ENCODE measurements at places on chromosomes 7 and 10. TPM values are rescaled to one million over a fixed set of nuclear protein-coding genes. Genes with fewer than 3 reads are reported as not detected.

DNA sequence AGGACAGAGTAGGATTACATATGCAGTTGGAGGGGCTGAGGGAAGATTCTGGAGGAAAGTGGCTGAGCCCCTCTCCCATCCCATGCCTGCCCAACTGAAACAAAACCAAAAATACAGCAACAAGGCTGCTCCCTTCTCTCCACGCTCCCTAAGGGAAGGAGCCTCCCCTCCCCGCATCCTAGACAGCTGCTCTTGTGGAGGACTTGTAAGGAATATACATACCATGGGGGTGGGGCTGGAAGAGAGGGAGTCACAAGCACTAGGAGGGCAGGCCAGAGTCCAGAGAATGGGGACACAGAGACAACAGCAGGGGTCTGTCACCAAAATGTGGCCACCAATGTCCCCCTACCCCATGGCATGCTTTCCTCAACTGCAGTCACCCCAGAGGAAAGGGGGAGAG, 13.2 kb downstream of the LDB1 start:
- DNase-seq, result no peak

GRCh38 chr7:133649593-133649992, 396.7 kb downstream of the EXOC4 start:
- no peak for DNase-seq

PDLIM1 gene
- total RNA-seq, result 137 TPM

DNA sequence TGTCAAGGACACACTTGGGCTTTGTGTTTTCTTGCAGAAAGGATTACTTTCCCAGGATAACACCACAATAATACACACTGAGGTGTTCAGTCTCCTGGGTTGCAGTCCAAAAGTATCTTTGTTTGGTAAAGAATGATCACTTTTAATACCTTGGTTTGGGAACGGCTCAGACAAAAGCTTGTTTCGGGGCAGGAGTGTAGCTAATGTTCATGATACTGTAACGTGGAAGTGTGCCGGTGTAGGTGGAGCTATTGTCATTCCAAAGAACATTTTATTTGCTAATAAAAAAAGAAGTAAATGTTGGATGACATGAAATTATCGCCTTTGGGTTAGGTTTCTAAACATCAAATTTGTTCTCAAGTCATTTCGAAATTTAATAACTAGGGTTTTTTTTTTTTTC, 1.2 kb downstream of the EIF4H start:
- DNase-seq, result no peak

GRCh38 chr10:117546581-117547015, 4.1 kb downstream of the EMX2 start:
- DNase-seq, result no peak

SOSTDC1 gene
- not detected for total RNA-seq

DNA sequence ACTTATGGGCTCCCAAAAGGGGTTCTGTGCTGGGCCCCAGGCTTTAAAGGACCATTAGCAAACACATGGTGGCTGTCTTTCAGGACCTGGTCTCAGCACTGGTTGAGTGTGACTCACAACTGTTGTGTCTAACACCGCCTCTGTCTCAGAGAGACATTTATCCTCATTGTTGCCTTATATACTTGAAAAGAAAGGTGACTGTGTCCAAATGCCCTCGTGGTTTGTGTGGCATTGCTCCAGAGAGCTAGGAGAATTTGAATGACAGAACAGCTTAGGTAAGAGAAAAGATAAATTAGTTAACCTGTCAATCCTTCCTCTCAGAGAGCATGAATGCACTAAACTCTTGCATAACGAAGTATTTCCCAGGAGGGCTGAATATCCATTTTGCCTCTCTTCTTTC, 14.5 kb upstream of the FAM13C start:
- DNase-seq, result no peak

HDAC9 gene
- total RNA-seq, result 29.2 TPM

DNAJC12 gene
- 0.28 TPM for total RNA-seq

- DNase-seq, result no peak
These were observed 282.8 kb downstream of the GPR158 start for GRCh38 chr10:25457552-25457951.

NUTM2A gene
- total RNA-seq, result not detected

DNA sequence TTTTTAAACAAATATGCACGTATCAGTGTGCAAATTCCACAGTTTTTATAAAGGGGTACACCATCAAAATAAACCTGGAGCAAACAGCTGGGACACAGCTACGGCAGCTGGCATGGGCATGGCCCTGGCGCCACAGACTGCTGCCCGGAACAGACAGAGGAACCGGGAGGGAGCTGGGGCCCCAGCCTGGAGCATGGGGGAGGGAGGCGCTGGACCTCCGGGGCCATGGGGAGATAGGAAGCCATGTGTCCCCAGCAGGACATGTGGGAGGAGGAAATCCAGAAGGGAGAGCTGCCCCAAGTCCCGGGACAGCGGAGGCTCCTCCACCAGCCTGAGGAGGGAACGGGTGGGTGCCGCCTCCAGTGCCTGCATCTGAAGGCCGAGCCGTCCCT, 180.1 kb downstream of the MAD1L1 start:
- DNase-seq, result no peak

DNA sequence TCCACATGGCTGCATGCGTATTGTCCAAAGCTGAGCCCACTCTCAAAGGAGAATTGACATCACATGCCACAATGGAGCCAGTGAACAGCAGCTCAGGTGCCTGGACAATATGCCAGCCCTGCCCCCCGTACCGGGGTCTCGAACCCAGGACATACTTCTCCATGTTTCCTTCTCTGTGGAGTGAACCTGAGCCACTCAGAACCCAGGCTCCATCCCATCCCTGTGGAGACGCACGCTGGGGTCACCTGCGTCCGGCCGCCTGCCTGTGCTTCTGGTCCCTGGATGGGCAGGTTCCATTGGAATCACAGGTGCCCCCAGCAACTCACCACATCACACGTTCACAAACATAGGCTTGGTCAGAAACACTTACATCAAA, 229.8 kb downstream of the DNAJB6 start:
- no peak for DNase-seq

CDHR3 gene
- 2.0 TPM for total RNA-seq

DNA sequence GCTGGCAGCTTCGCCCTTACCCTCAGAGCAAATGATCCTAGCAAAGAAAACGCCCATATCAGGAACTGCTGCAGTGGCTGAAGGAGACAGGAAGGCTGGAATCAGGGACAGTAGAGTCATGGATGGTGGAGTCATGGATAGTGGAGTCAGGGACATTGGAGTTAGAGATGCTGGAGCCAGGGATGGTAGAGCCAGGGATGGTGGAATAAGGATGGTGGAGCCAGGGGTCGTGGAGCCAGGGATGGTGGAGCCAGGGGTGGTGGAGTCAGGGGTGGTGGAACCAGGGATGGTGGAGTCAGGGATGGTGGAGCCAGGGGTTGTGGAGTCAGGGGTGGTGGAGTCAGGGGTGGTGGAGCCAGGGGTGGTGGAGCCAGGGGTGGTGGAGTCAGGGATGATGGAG, 31.3 kb downstream of the C10orf105 start:
- DNase-seq, result no peak

GRCh38 chr7:129610709-129611245, 743 bp upstream of the NRF1 start:
- no peak for DNase-seq

FAM241B gene
- total RNA-seq, result 0.34 TPM

KCND2 gene
- total RNA-seq, result not detected

ZPBP gene
- total RNA-seq, result not detected

DMBT1 gene
- total RNA-seq, result 0.05 TPM

UNCX gene
- not detected for total RNA-seq

DNA sequence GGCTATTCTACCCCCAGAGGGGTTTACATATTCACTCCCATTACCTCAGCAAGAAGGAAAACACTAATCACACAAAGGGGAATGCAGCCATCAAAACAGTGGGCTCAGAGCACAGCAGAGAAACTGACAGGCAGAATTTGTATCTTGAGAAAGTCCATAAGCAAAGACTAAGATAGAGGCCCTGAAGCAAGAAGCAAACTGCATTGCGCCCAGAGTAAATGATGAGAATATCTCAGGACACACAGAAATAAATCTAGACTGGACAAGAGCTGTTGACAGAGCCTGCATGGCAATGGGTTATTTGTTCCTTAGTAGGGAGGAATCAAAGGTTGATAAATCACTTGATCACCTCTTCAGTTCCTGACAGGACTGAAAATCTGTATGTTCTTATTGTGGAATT, 440.7 kb upstream of the CELF2 start:
- no peak for DNase-seq

DNA sequence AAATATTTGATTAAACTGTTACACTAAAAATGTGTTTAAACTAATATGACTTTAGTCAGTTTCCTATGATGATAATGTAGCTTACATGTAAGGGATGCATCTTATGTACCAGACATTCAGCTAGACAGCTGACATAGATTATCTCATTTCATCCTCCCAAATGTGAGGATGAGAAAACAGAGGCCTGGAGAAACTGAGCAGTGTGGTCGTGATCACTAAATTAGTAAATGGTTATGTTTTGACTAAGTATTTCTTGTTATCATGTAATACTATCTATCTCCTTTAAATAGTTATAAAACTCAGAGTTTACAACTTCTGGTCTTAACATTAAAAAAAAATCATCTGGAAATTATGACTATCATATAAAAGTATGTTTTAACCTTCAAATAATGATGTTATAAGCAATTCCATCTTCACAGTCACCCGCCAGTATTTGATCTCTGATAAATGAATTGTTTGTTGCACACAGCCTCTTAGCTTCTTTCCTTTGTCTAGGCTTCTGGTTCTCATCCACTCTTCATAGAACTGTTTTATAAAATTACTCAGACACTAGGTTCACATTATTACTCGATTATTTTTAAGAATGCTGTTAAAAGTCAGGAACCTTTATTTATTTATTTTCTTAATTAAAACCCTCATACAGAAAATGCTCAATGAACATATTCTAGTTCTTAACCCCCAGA, 33.6 kb upstream of the HDAC9 start:
- no peak for DNase-seq

DNA sequence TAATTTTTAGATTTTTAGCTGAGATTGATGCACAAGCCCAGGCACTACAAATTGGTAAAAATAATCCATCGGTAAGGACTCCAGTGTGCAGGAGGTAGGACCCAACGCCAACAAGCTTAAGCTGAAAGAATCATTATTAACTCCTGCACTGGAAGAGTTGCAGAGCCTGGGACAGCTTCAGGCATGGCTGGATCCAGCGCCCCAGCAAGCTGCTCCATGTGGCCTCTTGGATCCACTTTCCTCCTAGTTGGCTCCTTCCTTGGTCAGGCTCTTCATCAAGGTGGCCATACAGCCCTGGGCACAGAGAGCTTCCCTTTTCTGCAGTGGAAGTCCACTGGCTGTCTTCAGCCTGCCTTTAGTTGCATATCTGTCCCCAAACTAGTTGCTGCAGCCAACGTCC, 497.4 kb upstream of the FOXK1 start:
- DNase-seq, result no peak

DNA sequence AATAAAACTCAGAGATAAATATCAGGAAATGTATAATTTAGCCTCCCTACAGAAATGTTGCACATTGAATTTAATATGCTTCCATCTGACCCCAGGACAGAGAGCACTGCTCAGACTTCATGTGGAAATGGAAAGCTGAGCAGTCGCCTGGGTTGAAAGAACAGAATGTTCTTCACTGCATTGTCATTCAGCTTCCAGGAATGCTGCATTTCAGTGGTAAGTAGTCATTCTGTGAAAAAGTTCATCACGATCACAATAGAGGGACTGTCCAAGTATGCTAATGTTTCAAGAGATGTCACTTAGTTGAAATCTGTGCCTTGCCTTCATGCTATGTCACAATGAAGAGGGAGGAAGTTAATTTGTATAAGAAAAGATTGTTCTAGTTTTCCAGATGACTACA, 147.3 kb downstream of the NRCAM start:
- no peak for DNase-seq

KNDC1 gene
- not detected for total RNA-seq

- DNase-seq, result no peak
These were observed 649.0 kb upstream of the PCDH15 start for GRCh38 chr10:55449981-55450380.

VPS37D gene
- 2.4 TPM for total RNA-seq

CUBN gene
- total RNA-seq, result 0.77 TPM

SPDYE1 gene
- not detected for total RNA-seq

MUC3A gene
- total RNA-seq, result not detected

DNA sequence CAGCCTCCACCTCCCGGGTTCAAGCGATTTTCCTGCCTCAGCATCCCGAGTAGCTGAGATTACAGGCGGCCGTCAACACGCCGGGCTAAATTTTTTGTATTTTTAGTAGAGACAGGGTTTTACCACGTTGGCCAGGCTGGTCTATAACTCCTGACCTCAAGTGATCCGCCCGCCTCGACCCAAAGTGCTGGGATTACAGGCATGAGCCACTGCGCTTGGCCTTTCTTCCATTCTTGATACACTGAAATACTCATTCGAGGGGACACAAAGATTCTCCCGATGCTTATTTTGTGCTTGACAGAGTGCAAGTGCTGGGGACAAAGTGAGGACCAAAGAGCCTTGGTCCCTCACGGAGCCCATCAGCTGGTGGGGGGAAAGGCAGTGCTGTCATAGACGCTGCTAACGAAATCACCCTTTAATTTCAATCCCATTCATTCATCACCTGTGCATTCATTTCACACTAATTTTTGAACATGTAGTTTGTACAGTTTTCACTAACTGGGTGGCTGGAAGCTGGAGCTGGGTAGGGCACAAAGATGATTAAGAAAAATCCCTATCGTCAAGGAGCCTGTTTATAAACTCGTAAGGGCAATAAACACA, 621 bp upstream of the FAM133B start:
- no peak for DNase-seq

NEBL gene
- total RNA-seq, result not detected

All from HFFc6 (cell line).